Fibroblast of the aortic adventitia (primary cell): ENCODE measurements at places on chromosomes 1 and 21. TPM values are rescaled to one million over a fixed set of nuclear protein-coding genes. Genes with fewer than 3 reads are reported as not detected.
A peak's percentile ranks its signal among the peaks of the same experiment; 100 is the strongest.

DNA sequence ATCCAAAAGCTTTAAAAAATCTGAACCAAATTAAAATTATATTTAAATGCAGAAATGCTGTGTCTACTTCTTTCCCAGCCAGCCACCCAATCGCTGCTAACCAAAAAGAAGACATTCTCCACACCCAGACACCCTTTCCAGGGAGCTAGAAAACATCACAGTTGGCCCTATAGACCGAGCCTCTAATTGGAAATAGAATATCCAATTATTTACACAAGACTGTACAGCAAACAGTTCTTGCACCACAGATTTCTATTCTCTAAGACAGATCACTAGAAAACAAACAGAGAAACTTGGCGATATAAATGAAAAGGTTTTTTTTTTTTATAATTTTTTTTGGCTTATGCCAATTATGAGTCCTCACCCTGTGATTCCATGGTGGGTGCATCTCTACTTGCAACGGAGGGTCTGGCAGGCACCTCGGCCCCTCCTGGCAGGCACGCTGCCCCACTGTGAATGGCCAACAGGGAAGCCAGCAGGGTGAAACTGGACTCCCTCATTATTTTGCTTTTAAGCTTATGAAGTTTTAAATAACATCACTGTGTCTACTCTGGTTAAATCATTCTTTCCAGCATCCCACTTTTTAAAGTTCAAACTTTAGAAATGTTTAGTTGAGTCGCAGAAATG is 29.2 kb downstream of the BCAR3 start:
- DNase-seq: no peak

Gene NLRP3
- under 0.01 TPM in 1 of 2 replicates, not detected in the other for total RNA-seq

DNA sequence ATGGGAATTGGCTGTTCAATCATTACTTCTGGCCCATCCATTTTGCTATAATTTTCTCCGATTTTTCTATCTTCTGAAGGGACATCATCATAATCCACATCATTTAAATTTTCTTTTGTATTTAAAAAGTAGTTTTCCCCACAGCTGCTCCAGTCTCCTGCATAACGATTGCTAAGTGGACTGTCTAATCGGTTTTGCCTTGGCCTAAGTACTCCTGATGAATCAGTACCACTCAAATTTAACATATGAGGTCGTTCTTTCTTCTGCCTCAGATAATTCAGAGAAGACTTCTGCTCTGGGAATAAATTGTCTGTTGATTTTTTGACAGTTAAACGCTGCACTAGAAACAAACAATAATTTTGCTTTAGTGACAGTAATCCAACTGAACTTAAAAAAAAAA is 41.9 kb downstream of the SYDE2 start:
- DNase-seq: no peak

- peak; percentile 50 for DNase-seq
These were observed 34.7 kb downstream of the SLC1A7 start for GRCh38 chr1:53107570-53108322.

Gene AK5
- 13.5 and 18.8 TPM in 2 replicates for total RNA-seq

- peak; percentile 28 for DNase-seq
These were observed 573.5 kb downstream of the SMYD3 start for GRCh38 chr1:245933431-245934045.

GRCh38 chr1:2382621-2383361 is 8.6 kb downstream of the MORN1 start:
- no peak for DNase-seq

DNA sequence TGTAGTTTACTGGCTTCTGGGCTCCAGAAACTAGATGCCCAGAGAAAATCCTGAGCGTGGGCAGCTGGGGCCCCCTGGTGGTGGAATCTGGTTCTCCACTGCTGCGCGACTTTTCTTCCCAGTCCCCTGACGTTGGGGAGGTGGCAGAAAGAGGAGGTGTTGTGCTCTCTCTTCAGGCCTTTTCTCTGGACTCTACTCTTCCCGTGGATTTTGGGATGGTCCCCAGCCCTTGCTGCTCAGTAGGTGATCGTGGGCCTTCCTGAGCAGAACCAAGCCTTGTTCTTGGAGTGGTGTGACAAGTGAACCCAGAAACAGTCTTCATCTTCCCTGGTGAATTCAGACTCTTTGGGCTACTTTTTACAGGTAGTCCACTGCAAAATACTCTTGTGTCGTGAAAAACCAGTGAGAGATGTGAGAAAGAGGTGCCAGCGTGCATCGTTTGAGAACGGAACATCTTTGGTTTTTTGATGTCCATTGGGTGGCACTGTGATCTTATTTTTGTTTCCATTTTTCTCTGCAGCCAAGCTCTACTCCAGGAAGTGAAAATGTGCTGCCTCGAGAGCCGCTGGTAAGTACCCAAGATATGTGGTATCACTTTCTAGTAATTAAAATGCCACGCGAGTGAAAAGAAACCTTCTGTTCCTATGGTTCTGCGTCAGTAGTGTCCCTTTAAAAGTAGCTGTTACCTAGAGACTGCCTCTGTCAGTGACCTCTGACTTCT is 20.2 kb downstream of the PEX14 start:
- DNase-seq: peak; percentile 71

- DNase-seq: no peak
These were observed 387.3 kb downstream of the RYR2 start for GRCh38 chr1:237429252-237429651.

- no peak for DNase-seq
These were observed 60.3 kb downstream of the RHOU start for GRCh38 chr1:228795596-228795995.

- DNase-seq: no peak
These were observed 18.4 kb upstream of the EDN2 start for GRCh38 chr1:41502912-41503311.

GRCh38 chr21:42956824-42957630 is 17.3 kb upstream of the PKNOX1 start:
- no peak for DNase-seq

GRCh38 chr1:226063977-226064815 is 1.7 kb downstream of the H3-3A start:
- DNase-seq: peak; percentile 35

GRCh38 chr1:17891205-17892110 is 136.3 kb downstream of the ACTL8 start:
- no peak for DNase-seq

GRCh38 chr21:21851657-21852056 is 853.4 kb downstream of the NCAM2 start:
- DNase-seq: no peak

- no peak for DNase-seq
These were observed 7.1 kb downstream of the ZBTB21 start for GRCh38 chr21:42003051-42003461.

Gene SPATA21
- total RNA-seq: not detected in 2 replicates
